Ureter (tissue), 1 donor: ENCODE measurements at places on chromosomes 4 and X. TPM values are rescaled to one million over a fixed set of nuclear protein-coding genes. Genes with fewer than 3 reads are reported as not detected.

Gene TRAM1L1
- total RNA-seq, result 4.6 TPM

Gene CT45A1
- total RNA-seq, result not detected

Gene ETNPPL
- total RNA-seq, result not detected

Gene HTR2C
- 0.75 TPM for total RNA-seq

Gene P2RY4
- total RNA-seq, result 1.7 TPM

DNA sequence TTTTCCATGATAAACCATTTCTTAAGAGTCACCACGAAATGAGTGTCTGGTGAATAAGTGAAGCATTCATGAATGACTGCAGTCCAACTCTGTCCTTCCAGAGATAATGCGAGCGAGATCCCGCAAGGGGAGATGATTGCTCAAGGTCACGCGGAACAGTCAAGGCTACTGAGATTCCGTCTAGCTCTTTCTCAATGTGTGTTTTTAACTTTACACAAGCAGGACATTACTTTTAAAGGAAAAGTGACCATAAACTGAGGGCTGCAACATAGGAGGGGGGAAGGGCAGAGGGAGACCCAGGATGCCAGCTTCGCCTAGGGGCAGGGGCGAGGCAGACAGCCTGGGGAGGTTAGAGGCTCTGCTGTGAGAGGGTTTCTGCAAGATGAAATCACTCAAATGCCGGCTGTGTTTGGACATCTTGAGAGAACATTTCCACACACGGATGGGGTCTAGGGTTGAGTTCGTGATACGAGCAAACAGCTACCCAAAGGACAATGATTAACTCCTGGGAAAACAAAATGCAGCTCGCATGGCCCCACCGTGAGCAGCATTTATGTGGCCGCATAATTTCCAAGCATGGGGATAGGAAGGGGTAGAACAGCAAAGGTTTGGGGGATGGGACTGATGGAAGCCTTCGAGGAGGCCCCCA lies 23.8 kb upstream of the CCNQ start:
- DNase-seq, result no peak

GRCh38 chr4:1236103-1236641 lies 12.8 kb downstream of the CTBP1 start:
- DNase-seq, result no peak

DNA sequence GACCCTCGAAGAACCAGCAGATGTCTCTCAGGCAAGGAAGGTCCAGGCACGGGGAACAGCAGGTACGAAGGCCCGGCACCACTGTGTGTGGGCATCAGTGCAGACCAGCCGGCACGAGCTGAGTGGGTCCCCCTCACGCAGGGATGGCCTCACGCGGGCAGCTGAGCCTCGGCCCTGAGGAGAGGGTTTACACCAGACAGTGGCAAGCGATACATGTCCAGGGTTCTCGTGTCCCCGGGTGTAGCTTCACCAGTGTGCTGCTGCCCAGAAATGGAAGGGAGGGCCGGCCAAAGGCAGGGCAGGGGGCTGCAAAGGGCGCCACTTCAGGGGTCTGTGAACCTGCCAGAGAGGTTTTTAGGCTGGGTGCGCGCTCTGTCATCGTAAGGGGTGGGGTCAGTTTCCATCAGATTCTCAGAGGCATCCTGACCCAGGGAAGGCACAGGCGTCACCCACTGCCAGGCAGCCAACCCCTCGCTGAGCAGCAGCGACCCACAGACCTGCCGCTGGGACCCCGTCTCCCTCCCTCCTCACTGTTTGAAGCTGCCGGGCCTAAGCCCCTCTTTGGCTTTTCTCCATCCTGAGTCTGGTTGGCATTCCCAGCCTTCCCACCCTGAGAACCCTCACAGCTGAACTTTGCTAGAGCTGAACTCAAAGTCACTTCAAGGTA lies 107.0 kb downstream of the CPZ start:
- DNase-seq, result peak; percentile 33

GRCh38 chrX:43166874-43167273 lies 388.9 kb upstream of the PPP1R2C start:
- no peak for DNase-seq

- DNase-seq, result peak; percentile 45
Observed at GRCh38 chr4:122152711-122153226, 638 bp downstream of the BLTP1 start.

- DNase-seq, result no peak
Observed at GRCh38 chr4:138341739-138342415, 99.7 kb upstream of the SLC7A11 start.

DNA sequence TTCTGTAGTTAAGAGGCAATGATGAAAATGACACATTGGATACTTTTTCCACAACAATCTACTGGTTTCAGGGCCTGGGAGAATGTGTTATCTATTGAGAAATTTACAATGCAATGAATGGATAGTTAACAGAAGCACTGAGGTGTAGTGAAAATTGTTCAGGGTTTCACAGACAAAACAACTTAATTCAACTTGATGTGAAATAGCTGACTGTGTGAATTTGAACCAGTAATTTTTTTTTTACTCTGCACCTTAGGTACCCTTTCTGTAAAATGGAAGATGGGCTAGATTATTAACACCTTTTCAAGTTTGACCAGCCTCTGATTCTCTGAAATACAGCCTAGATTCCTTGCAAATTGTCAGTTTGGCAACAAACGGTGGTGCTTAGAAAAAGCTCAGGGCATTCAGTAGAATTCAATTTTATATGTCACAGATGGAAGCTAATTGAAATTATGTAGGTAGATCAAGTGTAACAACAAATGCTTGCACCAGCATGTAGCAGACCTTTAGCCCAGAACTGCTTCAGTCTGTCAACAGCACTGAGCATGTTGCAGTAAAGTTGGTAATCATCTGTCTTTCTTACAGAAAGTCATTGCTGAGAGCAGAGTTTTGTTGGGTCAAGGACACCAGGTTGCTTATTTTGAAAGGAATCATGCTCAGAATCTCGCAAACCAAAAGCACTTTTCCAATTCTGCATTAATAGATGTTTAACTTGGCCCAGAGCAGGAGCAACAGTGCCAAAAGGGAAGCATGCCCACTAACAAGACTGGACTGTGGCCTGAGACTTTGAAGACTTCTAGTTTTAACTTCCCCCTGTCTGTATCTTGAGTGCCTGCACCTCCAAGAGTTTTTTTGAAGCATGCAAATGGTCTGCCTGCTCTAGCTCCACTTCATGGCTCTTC lies 526.6 kb downstream of the PACRGL start:
- DNase-seq, result no peak

DNA sequence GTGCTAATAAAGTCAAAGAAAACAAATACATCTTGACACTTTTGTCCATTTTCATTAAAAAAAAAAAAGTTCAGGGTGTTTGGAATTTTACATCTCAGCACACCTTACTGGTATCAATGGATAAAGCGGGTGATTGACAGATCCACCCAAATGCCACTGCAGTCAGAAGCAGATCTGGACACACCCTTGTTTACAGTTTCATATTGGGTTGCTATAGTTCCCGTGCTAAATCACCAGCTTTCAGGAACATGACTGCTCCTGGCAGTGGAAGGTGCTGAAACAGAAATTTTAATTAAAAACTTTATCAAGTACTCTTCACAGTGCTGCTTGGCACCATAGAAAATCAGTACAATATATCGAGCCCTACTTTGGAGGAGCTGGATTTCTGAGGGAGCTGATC lies 116.3 kb downstream of the STOX2 start:
- no peak for DNase-seq

DNA sequence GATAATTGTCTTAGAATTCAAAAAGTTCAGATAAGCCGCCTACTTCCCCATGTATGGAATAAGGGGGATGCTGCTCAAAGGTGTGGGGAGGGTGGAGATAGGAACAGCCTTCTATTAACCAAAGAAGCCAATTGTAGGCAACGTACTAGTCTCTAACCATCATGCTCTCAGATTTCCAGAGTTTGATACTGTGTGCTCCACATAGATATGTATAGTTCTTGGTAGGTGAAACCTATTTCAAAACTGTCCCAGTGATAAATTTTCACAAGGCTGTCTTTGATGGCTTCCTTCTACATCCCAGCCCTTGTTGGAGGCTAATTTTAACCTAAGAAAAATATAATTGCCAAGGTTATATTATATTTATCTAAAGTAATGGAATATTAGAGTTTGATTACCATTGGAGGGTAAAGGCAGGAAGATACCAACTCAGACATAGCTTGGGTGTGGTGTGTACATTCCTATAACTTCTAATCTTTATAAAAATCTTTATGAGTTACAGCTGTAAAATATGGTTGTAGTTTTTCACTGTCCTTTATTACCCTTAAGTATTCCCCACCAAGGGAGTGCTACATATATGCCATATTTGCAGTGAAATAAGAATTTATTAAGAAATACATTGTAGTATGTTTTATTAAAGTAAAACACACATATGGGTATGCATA lies 87.7 kb downstream of the SLC4A4 start:
- no peak for DNase-seq

DNA sequence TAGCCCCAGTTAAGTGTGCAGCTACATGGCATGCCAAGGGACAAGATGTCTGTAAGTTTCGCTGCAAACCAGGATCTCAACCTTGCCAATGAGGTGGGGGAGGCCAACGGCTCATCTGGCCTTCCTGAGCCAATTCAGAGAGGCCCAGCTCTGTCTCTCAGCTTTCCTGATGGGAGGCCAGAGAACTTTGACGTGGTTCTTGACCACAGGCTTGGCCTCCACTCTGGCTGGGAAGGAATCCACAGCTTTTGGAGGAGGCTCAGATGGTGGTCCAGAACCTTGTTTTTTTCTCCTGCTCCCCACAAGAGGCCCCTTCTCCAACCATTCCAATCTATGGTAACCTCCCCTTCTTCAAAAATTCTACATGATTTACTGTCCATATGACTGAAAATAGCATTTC lies 9.8 kb downstream of the CAPN6 start:
- DNase-seq, result no peak

DNA sequence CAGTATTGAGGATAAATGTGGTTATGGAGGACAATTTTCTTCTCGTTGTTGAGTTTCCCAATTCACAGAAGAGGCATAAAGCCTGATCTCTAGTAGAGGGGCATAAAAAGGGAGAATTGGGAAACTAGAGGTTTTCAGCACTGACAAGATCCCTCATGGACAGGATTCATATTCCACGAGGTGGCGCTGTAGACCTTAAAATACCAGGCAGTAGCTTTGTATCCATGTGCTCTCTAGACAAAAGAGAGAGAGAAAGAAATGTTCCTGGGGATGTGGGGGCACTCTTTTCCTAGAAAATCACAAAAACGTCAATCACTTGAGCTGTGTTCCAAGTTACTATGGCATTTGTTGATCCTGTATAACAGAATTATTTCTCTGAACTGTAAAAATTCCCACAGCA lies 128.3 kb downstream of the MAGEE1 start:
- DNase-seq, result no peak

DNA sequence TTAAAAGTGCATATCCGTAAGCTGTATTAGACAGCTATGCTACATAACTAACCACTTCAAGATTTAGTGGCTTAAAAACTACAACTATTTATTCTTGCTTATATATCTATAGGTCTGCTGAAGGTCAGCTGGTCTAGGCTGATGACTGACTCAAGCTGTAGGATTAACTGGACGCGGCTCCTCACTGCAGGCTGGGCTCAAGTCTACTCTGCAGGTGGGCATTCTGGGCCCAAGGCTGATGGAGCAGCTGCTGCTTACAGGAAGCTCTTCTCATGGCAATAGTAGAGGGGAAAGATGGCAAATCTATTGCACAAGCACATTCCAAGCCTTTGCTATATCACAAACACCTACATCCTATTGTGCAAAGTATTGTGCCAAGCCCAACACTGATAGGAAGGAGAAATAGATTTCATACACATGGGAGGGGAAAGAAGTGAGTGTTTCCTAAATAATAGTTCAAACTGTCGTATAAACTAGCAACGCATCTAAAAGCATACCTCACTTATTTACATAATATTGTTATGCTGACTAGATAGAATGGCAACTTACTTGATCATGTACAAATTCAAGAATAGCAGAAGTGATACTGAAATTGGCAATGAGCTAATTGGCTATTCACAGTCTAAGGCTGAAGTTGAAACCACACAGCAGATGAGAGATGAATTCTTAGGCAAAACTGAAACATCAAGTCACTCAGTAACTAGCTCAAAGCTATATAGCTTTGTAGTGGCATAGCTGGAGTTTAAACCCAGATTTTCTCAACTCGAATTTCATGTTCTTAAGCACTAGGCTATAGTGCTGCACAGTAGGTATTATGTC lies 263.8 kb downstream of the NKX6-1 start:
- DNase-seq, result no peak

GRCh38 chrX:40281336-40282005 lies 183.7 kb upstream of the BCOR start:
- no peak for DNase-seq

DNA sequence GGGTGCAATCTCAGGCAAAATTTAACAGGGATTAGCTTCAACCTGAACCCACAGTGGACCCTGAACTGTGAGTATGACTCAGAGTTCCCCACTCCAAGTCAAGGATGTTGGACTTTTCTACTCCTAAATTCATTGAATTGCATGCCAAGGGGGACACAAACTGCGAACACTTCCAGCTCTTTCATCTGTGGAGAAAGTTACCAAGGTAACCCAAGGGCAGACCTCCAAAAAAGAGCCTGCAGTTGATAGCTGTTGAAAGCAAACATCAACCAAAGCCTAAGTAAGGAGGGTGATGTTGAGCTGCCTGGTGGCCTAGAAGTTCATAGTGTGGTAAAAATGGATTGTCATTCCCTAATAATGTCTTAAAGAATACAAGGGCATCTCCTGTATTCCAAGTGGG lies 1242.9 kb downstream of the C4orf33 start:
- DNase-seq, result no peak

GRCh38 chr4:137083571-137084135 lies 448.6 kb downstream of the PCDH18 start:
- no peak for DNase-seq

- DNase-seq, result no peak
Observed at GRCh38 chrX:97374266-97374665, 490.6 kb downstream of the RPA4 start.

- DNase-seq, result no peak
Observed at GRCh38 chr4:151147000-151147399, 47.6 kb downstream of the RPS3A start.

DNA sequence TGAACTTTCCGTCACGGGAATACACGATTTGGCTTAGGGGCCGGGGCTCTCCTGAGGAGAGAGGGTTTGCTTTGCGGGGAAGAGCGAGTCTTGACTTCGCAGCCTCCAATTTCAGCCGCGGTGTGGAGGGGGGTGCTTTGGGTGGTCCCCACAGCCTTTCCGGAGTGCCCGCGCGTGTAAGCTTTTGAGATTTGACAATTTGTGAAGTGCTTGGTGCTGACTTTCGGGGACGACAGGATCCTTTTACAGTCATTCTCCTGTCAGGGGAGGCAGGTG lies 355 bp downstream of the SCML1 start:
- no peak for DNase-seq
